ENCODE measurements at places on chromosomes 2 and 18.

DNA sequence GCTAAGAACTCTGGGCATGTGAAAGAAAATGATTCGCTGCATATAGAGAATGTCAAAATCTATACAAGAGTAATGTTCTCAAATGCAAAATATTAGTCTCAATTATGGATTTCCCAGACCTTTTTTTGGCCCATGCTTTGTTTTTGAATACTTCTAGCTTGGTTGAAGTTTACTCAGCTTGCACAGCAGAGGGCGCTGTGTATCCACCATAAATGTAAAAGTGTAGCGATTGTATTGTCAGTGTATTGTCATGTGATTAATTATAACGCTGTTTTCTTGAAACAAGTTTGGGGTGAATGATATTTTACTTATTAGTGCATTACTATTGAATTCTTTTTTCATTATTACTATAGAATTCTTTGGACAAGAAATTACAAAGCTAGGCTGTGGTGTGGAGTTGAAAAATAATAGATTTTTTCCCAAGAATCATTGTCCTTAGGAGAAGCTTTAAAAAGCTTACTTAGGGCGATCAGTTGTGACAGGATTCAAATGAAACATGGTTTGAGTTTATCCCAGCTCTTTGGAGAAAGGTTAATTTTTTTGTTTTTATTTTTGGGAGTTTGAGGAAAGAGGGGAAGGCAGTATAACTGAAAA is 98.3 kb downstream of the PIK3C3 start:
- peak; percentile 37 for DNase-seq

DNA sequence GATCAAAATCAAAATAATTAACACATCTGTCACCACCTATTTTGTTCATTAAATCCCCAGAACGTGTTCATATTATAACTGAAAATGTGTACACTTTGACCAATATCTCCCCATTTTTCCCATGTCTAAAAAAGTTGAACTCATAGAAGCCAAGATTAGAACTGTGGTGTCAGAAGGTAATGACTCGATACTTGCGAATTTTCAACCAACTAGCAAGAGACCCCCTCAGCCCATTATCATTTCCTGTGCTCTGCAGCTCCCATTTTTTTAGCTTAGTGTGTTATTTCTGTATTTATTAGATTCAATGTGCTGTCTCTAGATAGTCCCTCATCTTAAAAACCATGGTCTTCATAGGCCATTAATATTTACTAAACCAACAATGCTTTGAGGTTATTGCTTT is 248.7 kb upstream of the PIK3C3 start:
- no peak for DNase-seq

DNA sequence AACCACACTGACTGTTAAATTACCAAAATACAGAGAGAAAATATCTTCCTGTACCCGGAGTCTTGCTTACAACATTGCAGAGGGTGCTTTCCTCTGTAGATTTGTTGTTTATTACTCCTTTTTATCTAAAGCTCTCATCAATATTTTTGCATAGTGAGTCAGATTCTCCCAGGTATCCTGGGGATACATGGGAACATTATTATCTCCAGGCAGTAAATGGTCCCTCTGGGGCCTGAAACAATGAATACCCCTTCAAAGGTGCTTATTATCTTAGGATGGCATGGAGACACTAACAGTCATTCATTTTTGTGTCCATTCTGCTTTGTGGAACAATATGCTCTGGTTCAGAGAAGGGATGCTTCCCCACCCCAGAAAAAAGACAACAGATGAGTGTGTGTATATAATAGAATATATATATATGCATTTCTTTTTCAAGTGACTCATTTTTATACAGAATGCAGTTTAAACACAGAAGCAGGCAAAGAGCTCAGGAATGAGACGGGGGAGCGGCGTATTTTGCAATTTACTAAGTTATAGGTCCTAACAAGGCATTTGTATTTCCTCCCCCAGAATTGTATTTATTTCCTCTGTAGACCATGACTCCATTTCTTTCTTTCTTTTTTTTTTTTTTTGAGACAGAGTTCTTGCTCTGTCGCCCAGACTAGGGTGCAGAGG is 424.8 kb upstream of the ZEB2 start:
- DNase-seq = peak; percentile 64

GRCh38 chr2:60818272-60818671 is 62.2 kb downstream of the PAPOLG start:
- DNase-seq = peak; percentile 19

DNA sequence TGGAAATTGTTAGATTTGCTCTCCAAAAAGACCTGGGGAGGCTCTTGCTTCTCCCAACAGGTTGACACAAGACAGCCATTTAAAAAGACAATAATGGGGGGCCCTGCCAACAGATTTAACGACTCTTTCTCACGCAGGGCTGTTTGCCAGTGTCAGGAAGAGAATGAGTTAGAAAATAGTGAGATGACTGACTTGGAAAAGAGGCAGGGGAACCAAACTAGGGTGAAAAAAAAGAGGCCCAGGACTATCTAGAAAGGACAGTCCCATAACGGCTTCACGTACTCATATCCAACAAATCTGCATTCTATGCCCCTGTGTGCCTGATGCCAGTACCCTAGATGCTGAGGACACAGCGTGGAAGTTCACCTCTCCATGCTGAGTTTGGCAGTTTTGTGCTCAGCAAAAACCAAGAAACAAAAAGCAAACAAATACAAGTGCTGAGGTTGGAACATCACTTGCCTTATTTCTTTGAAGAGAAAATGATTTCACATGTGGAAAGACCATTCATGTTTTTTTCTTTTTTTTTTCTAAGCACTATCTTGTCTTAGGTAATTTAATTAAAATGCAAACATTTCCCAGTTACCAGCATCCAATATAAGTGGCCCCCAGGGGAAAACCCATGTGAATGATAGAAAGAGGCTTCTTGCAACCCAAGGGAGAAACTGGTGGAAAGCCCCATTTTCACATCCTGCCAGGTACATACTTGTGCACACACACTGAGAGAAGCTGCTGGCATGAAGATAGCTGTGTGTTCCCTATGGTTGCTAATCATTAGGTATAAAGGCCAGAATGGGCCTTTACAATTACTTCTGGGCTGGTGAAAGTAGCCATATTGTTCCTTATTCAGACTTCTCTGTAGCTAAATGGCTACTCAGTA is 10.6 kb upstream of the WIPF1 start:
- DNase-seq = no peak

DNA sequence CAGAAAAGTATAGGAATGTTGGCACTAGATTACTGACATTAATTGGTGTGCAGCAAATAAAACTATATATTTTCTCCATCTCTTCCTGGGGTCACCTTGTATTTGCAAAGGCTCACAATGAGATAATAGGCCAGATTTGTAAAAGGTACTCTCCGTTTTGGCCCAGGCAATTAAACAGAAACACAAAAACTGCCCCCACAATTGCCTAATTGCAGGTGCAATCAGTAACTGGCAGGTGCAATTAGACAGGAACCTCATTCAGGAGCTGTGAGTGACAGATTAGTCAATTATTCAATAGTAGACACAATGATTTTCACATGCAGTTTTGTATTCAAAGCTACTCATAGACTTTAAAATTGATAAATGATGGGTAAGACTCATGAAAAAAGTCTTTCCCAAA is 451.4 kb upstream of the ID2 start:
- no peak for DNase-seq

GRCh38 chr2:20040489-20041172 is 10.8 kb downstream of the LAPTM4A start:
- peak; percentile 80 for DNase-seq

- peak; percentile 88 for DNase-seq
Measured at GRCh38 chr2:219398721-219399363, 11.1 kb upstream of the DNPEP start.

DNA sequence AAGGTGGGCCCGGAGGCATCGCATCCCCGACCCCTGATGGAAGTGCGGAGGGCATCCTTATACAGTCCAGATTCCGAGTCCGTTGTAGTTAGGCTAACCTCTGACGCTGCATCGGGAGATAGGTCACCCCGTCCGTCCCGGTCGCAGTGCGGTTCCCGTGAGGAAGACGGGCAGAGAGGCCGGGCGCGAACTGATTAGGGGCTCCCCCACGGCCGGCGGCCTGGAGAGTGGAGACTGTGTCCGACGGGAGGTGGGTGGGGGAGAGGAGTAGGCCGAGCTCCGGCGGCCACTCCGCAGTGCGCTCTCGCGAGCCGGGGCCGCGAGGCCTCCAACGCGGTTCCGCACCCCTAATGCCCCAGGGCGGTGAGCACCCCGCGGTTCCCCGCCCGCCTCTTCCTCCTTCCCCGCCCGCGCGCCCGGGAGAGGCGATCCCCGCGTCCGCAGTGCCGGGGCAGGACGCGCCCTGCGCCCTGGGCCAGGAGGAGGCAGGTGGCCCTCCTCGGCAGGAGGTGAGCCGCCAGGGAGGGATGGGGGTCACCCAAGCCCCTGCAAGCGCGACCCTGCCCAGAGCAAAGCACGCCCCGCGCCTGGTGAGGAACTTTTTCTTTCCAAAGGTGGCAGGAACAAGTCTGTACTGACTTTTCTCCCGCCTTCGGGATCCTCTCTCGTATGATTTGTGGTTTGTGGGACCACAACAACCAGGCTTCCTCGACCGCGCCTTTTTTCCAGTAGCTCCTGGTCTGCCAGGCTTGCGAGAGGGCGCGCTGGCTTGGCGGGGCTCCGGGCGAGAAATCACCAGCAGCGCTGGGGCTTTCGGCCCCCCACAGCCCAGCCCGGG is 1.4 kb upstream of the SP5 start:
- no peak for DNase-seq

DNA sequence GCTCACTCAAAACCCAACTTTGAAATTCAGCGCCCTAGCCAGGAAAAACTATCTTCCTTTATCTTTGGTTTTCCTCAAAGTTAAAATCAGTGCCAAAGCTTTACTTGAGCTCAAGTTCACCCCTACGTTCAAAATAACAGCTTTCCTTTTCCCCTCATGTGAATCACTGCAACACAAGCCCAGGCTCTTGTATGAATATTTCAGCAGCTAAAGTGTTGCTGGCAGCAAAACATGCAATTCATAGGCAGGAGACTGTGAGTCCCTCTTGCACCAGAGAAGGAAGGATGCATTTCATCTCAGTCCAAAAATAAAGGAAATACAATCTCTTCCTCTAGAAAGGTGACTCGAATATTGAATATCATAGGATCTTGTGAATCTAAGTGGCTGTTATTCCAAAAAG is 461.3 kb upstream of the SOX11 start:
- DNase-seq = no peak

DNA sequence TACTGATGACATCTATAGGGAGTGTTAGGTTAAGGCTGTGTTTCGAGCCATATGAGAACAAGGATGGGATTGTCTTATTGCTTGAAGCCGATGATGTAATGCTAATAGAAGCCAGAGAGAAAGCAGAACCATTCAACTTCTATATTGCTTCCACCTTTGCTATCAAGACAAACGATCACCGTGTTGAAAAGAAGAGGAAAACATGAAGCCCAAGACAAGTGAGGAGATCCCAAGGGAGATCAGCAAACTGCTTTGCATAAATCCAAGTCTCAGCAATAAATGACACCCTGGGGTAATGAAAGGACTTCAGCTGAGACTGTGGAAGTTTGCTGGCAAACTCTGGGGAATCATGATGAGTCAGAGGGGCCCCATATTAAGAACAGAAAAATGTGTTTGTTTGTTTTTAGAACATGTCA is 206.2 kb downstream of the NCKAP5 start:
- peak; percentile 46 for DNase-seq

DNA sequence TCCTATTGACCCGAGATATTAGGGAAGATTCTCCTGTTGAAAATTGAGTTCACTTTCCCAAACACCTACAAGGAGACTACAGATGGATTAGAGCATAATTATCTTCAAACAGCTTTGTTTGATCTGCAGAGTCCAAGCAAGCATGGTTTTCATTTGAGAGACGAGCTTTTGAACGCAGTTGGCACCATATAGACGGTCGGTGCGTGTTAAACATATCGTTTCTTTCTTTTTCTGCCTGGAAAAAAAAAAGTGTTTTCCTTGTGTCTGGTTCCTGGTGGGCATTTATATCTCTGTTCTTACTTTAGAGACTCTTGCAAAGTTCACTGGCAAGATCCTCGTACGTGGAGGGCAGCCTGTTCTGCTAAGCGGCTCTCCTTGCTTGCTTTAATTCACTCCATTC is 248.9 kb downstream of the TMEM182 start:
- DNase-seq = no peak

DNA sequence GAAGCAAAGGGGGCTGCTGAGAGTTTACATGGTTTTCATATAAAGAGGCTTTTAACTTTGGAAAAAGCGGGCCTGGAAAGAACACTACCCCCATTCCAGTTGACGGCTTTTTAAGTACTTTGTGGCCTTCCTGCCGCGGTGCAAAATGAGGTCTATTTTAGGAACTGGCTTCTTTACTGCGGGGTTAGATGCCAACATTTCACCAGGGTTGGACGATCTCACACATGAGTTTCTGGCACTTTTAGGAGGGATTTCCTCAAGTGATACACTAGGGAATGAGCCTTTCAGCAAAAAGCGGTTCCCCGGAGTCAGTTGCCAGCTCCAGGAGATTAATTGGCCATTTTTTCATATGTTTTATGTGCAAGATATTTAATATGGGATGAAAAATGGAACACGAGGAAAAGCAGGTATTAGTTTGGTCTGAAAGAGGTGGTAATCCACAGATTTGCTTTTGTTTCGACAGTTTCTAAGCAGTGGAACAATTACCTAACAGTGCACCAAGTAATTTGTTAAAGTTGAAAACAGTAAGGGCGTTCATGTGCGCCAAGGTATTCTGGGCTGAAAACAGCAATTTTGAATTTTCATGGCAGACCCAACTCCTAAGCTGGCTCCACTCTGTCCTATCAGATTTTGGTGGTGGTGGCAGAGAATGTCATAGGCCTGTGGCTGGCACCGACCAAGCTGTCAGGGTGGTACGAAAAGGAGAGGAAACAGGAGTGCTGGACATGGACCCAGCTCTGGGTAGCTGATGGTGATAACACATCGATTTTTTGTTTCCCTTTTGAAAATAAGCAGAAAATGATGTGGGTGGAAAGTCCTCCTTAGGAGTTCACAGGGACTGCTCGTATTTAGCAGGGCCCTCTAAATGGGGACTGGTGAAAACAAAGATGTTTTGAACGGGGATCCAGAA is 55.6 kb upstream of the FZD5 start:
- DNase-seq = no peak

DNA sequence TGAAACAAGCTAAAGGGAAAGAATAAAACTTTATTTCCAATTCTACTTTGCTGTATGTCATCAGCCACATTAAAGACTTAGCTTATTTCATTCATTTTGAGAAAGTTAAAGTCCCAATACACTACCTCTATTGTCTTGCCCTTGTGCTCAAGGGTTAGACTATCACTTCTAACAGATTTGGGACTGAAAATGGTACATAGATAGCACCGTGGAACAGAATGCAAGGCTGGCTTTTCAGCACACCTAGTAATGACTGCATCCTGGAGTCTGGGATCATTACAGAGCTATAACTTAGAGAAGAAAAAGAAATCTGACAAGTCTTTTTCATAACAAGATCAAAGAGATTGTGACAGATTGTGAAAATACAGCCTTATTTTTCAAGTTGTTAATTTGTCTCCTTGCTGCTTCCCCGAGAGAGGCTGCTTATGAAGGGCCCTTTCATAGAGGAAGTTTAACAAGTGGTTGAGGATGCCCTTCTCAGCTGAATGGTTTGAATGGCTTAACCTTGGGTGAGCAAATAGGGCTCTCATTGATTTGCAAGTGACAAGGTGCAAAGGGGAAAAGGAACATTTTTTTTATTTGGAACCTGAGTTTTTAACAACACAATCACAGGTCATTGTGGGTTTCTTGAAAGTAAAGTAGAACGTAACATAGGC is 371.8 kb downstream of the EPHA4 start:
- DNase-seq = no peak

- peak; percentile 28 for DNase-seq
Measured at GRCh38 chr2:237616734-237617586, 10.4 kb upstream of the LRRFIP1 start.

- DNase-seq = no peak
Measured at GRCh38 chr18:34704074-34704473, 6.0 kb upstream of the DTNA start.

GRCh38 chr2:11692966-11693521 is 23.0 kb upstream of the NTSR2 start:
- DNase-seq = peak; percentile 89
